Stimulated activated CD8-positive, alpha-beta memory T cell treated with anti-CD3 and anti-CD28 coated beads, Interleukin-4, amount 100 ng/mL, for 4 hours (primary cell): ENCODE measurements at places on chromosomes 4 and X.

DNA sequence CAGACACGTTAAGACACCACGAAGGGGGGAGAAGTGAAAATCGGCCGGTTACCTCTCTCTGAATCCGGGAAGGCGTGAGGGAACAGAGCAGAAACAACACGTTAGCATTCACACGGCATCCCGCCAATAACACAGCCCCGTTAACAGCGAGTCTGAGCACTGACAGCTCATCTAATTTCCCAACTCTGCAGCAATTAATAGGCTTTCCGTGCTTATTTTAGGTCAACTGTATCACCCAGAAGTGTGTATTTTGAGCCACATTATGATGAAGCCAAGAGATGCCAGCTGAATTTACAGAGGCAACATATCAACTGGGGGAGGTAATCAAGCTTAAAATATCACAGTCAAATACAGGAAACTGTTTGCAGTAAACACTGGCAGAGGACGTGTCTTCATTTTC lies 92.6 kb downstream of the NSUN7 start:
- no peak for DNase-seq

- DNase-seq, result no peak
Measured at GRCh38 chr4:117164338-117164737, 79.0 kb upstream of the TRAM1L1 start.

DNA sequence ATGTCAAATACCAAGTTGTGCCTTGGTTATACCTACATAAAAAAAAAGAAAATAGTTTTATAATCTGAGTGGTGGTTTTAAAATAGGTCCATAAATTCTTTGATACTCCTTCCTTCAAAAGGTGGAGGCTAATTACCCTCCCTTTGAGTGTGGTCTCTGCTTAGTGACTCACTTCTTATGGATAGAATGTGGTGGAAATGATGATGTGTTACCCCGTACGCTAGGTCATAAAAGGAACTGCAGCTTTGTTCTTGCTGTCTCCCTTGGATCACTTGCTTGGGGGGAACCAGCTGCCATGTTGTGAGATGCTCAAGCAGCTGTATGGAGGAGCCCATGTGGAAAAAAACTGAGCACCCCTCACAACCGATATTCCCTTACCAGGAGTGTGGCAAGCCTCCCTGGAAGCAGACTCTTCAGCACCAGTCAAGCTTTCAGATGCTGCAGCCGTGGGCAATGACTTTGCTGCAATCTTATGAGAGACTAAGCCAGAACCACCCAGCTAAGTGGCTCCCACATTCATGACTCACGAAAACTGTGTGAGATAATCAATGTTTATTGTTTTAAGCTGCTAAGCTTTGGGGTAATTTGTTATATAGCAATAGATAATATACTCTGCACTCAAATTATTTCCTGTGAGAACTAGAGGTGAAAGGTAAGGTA lies 195.0 kb upstream of the GATB start:
- no peak for DNase-seq

GRCh38 chrX:130171446-130172126 lies at the start of gene RAB33A:
TSS of gene RAB33A (plus strand) at chrX:130171962. CDS start at chrX:130172063, 101 bp downstream.
- DNase-seq, result no peak

DNA sequence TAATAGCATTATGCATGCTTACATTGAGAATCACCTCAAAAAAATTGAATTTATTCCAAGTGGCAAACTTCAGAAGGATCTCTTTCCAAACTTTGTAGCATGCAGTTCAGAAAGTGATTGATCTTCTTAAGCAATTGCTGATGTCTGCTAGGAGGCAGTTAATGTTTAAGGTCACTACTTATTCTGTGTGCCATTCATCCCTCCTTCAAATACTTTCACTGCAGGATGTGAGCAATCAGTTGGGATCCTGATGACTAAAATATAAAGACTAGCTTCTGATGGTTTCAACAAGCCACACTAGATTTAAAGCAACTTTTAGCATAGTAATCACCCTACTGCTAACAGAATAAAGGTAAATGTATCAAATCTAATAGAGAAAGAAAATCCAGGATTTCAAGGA lies 414.1 kb downstream of the ADGRL3 start:
- no peak for DNase-seq
